Prostate gland (tissue), 2 donors: ENCODE measurements at places on chromosomes 2 and 18.
A peak's percentile ranks its signal among the peaks of the same experiment; 100 is the strongest.

- H3K4me1 ChIP-seq = no peaks in the 10 kb centered on the region
- no peaks in the 10 kb centered on the region for H3K36me3 ChIP-seq
- DNase-seq = no peak
These were observed 128.1 kb upstream of the RPRM start for GRCh38 chr2:153606623-153607022.

DNA sequence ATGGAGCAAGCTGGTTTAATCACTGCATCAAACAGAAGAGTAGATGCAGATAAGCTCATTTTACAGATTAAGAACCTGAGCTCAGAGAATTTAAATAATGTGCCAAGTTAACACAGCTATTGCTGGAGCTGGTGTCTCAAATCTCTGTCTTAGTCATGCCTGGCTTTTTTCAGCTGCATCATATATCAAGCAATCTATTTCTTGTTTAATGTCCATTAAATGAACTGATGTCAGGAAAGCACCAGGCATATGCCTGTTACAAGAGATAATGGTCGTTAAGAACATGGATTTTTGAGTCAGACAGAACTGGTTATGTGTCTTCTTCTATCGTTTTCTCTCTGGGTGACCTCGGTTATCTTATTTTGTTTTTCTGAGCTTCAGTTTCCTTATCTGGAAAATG, 59.8 kb upstream of the AQP4 start:
- H3K27me3 ChIP-seq = no peaks in the 10 kb centered on the region
- no peak overlapping the region for H3K4me3 ChIP-seq
- DNase-seq = no peak
- H3K4me1 ChIP-seq = no peaks in the 10 kb centered on the region
- H3K27ac ChIP-seq = no peak overlapping the region

DNA sequence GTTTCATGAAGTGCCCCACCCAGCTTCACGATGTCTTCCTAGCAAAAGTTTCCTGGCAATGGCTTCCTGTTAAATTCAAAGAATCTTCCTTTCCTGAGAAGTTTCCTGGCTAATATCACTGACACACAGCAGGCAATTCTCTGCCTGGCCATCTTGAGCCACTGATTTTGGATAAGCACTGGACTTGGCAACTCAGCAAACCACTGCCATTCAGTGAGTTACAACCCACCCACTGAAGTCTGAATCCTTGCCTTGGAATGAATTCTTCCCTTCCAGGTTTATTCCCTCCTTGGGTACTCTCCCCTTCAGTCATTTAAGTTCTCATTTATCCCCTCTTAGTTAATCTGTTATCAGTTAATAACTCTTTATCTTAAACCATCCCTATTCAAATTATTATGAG, 426.0 kb downstream of the MBD2 start:
- DNase-seq = no peak
- no peak overlapping the region for H3K4me3 ChIP-seq
- no peaks in the 10 kb centered on the region for H3K27me3 ChIP-seq
- no peaks in the 10 kb centered on the region for H3K36me3 ChIP-seq
- no peaks in the 10 kb centered on the region for H3K4me1 ChIP-seq

DNA sequence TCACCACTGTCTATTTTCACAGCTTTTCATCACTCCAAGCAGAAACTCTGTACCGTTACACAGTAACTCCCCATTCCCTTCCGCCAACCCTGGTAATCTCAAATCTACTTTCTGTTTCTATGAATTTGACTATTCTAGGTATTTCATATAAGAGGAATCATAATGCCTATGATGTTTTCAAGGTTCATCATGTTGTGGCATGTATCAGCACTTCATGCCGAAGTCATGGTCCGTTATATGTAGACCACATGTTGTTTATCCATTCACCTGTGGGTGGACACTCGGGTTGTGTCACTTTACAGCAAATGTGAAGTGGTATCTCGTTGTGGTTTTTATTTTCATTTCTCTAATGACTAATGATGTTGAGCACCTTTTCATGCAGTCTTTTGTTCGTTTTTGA, 21.6 kb downstream of the CPSF3 start:
- H3K36me3 ChIP-seq = no peaks in the 10 kb centered on the region
- no peak overlapping the region for H3K4me3 ChIP-seq
- H3K27ac ChIP-seq = no peak overlapping the region
- no peaks in the 10 kb centered on the region for H3K27me3 ChIP-seq

DNA sequence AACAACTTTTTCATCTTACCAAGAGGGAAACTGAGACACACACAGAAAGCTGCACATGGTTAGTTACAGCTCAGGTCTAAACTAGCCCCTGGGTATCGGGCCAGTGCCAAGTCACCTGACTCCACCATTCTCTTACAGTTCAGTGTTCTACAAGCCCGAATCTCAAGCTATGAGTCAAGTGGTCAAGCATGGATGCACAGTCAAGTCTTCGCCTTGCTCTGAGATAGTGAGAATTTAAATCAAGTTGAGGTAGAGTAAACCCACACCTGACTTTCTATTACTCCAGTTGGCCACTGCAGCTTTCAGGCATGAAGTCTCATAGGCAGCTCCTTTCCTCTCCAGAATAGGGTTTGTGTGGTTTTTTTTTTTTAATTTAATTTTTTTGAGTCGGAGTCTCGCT, 34.5 kb upstream of the ARL5A start:
- H3K4me1 ChIP-seq = no peaks in the 10 kb centered on the region
- H3K4me3 ChIP-seq = no peak overlapping the region
- no peaks in the 10 kb centered on the region for H3K27me3 ChIP-seq

DNA sequence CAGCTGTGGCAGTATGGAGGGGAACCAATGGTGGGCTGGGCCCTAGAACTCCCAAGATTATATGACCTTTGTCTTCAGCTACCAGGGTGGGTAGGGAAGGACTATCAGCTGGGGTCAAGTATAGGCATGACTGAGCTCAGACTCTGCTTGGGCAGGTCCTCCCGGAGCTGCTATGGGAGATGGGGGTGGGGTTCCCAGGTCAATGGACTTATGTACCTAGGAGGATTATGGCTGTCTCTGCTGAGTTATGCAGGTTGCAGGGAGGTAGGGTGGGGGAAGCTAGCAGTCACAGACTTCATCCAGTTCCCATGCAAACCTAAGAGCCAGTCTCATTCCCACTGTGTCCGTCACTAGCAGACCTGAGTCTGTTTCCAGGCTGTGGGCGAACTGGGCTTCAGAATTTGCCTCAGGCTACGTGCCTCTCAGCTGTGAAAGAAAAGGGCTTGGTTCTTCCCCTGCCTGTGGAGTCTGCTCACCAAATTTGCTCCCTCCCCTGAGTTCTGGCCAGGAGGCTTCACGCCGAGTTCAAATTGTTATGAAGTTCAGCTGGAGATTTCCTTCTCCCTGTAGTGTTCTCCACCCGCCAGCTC, 985.8 kb upstream of the NRXN1 start:
- no peak for DNase-seq
- H3K4me3 ChIP-seq = no peak overlapping the region
- H3K27me3 ChIP-seq = no peaks in the 10 kb centered on the region
- no peak overlapping the region for H3K27ac ChIP-seq

DNA sequence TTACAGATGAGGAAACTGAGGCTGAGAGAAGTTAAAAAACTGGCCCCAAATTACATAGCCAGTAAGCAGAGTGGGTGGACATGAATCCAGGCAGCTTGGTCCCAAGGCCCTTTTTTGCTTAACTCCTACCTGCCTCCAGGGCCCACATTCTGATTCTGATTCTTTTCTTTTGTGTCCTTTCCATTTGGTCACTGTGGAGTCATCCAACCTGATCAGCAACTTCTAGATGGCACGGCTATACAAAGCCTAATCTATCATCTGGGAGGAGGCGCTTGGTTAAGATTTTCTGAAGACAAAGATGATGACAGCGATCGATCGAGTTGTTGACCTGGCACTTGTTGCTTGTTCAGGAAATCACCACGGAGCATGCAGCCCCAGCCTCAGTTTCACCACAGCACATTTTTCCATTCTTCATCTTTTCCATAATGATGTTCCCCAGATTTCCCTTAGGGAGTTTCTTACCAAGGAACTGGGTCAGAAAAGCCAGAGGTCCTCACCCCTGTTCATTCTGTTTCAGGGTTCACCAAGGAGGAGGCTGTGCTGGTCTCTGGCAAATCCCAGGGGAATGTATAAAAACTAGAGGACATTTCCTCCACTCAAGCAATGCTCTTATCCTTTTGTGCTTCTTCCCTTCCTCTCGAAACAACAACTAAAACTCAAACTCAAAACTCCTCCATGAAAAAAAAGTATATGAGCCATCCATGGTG, 6.9 kb upstream of the IGFBP2 start:
- no peak overlapping the region for H3K4me3 ChIP-seq
- peaks cover 5% of the 10 kb centered on the region for H3K4me1 ChIP-seq
- peak; percentile 26 for DNase-seq
- no peak overlapping the region for H3K27ac ChIP-seq

DNA sequence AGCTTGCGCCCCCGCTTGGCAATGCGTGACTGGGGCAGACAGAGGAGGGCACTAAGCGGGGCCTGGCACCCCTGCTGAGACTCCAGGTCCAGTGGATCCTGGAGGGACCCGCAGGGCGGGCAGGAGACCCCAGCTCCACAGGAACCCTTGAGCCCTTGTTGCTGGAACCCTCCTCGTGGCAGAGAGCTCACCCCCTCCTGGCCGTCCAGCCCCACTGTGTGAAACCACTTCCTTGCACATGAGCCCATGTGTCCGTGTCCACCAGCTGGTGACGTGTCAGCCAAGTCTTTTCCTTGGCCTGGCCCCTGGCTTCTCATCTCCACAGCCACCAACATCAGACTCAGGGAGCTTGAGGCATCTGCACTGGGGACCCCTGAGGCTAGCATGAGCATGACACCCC, 38.0 kb downstream of the BIN1 start:
- H3K27me3 ChIP-seq = no peaks in the 10 kb centered on the region
- DNase-seq = no peak
- peaks cover 10% of the 10 kb centered on the region for H3K4me1 ChIP-seq
- no peak overlapping the region for H3K4me3 ChIP-seq

- no peaks in the 10 kb centered on the region for H3K4me1 ChIP-seq
- H3K4me3 ChIP-seq = no peak overlapping the region
- H3K27me3 ChIP-seq = no peaks in the 10 kb centered on the region
- DNase-seq = no peak
These were observed 79.9 kb upstream of the FAM237A start for GRCh38 chr2:206562375-206562774.

DNA sequence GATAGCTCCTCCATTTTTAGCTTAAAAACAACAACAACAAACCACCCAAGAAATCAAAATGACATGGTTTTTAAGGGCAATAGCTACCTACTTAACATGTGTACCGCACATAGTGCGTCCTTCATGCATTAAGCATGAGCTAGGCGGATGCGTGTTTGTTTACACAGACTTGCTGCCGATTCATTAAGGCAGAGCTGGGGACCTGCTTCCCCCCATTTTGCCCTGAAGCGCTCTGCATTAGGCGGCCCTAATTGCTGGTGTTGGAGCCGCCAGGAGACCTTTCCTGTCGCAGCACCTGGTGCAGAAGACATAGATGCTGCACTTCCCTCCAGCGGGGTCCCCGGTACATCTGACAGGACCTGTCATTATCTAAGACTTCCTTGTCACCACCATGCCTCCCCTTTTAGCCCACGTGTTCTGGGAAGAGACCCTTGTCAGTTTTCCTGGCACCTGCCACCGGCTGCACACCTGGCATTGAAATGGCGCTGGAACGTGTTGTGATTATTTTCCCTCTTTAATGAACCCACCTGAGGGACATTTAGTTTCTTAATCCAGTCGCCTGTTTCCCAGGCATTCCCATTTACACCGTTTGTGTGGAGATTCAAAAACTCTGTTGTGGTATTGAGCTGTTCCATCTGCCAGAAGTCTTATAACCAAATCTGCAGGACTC, 261.1 kb upstream of the RAB12 start:
- no peaks in the 10 kb centered on the region for H3K4me1 ChIP-seq
- H3K27ac ChIP-seq = no peak overlapping the region

DNA sequence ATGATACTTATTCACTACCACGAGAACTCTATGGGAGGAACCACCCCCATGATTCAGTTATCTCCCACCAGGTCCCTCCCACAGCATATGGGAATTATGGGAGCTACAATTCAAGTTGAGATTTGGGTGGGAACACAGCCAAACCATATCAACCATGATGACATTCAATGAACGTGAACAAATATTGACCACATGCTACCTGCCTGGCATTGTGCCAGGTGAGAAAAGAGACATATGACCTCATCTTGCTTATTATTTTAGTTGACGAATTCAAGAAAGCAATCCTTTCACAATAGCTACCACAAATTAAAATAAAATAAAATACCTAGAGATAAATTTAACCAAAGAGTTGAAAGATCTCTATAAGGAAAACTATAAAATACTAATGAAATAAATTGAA, 286.5 kb upstream of the CRIM1 start:
- no peaks in the 10 kb centered on the region for H3K4me1 ChIP-seq
- no peak overlapping the region for H3K4me3 ChIP-seq
